Stimulated activated CD4-positive, alpha-beta T cell treated with anti-CD3 and anti-CD28 coated beads, TNF-alpha, amount 100 ng/mL, for 1 hour (primary cell): ENCODE measurements at places on chromosomes 4 and X.

GRCh38 chrX:14003876-14004425 lies 25.7 kb downstream of the GEMIN8 start:
- no peak for DNase-seq

DNA sequence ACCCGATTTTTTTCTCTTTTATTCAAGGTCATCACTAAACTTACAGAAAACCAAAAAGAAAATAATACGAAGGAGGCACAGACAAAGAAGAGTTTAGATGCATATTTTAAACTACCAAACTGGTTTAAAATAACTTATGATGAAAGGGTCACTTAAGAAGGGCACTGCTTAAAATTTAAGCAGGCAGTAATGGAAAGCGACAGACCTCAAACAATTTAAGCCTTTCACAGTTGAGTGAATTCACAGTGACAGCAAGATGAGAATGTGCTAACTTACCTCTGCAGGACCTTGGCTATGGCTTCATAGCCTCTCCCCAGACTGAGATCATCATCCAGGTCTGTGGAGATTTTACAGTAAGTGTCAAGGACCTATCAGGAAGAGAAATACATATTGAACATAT lies 112.1 kb downstream of the TTC29 start:
- DNase-seq = no peak

DNA sequence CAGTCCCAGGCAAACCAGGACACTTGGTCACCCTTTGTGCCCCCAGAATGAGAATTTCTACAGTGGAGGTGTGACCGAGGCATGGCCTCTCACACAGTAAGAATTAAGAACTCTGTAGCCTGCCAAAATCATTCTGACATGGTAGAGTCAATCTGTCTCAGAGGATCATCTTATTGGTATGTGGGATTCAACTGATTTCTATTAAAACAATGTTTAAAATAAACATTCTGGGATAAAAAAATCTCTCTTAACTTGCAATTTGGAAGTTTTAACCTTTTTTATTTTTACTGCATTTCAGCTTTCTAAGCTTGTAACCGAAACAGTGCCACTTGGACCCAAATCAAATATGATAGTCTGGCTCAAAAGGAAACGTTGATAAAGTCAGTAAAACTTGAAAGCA lies 165.4 kb upstream of the LDB2 start:
- no peak for DNase-seq

DNA sequence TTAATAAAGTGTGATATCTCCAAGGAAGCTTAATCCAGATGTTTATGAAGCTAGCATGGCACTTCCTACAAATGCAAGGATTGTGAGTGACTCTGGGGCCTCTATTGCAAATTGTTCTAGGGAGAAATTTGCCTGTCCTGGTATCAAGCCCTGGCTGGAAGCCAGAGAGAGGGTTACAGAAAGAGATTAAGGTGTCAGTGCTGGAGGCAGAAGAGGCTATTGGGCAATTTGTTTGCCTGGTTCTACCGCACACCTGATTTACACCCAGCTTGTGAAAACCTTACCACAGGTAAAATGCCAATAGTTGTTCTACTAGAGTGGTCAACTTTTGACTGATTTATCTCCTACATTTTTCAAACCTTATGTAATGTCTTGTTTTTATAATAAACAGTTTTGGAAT lies 186.7 kb upstream of the FAT1 start:
- DNase-seq = no peak

- no peak for DNase-seq
Observed at GRCh38 chrX:80173261-80173660, 158.7 kb downstream of the TBX22 start.

DNA sequence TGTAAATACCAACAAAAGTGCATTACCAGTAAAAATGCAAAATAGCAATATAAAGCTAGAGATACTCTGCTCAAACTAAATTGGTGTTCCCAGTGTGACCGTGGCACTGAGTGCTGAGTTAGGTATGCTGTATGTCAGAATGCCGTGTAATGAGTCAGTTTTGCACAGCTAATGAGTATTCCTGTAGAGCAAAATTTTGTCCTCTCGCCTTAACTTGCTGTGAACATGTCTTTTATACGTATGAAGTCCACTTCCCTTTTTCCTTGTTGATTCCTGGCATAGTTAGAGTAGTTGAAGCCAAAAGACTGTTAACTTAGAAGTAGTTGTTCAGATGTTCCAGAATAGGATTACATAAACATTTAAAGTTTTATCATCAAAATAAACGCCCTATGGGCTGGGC lies 11.5 kb downstream of the DCLK2 start:
- DNase-seq = no peak

GRCh38 chrX:135257469-135257868 lies 5.6 kb downstream of the ETDA start:
- DNase-seq = no peak

- no peak for DNase-seq
Observed at GRCh38 chr4:42074294-42074693, 78.2 kb downstream of the BEND4 start.

DNA sequence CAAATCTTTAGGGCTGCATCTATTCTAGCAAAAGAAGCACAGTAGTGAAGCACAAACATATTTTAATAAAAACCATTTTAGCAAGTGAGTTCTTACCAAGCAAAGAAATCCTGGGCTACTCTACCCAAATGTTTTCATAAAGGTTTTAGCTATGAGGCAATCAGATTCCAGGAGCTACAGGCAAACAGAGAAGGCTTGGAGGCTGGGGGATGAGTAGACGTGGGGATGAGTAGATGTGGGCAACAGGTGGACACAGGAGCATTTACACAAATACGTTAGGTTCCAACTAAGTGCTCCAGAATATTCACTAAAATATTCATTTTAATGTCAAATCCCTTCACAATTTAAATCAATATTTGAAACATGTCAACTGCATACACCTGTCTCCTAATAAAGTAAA lies 34.5 kb downstream of the ATP11C start:
- no peak for DNase-seq

- DNase-seq = no peak
Observed at GRCh38 chr4:13430834-13431568, 53.1 kb downstream of the RAB28 start.

DNA sequence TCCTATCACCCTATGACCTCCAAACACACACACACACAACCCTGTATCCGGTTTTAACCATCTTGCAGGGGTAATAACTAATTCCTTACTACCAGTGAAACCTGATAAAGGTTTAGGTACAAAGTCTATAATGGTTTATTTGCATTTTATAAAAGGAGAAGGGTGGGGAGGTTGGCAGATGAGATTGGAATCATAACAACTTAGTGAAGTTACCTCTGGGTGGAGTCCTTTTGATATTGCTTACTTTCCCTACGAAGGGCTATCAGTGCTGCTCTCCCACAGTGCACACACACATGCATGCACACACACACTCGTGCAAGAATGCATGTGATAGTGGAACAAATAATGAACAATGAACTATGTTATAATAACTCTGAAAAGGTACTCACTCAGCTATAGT lies 56.1 kb downstream of the CCSER1 start:
- no peak for DNase-seq

- no peak for DNase-seq
Observed at GRCh38 chr4:68167706-68168105, 38.0 kb upstream of the TMPRSS11F start.

DNA sequence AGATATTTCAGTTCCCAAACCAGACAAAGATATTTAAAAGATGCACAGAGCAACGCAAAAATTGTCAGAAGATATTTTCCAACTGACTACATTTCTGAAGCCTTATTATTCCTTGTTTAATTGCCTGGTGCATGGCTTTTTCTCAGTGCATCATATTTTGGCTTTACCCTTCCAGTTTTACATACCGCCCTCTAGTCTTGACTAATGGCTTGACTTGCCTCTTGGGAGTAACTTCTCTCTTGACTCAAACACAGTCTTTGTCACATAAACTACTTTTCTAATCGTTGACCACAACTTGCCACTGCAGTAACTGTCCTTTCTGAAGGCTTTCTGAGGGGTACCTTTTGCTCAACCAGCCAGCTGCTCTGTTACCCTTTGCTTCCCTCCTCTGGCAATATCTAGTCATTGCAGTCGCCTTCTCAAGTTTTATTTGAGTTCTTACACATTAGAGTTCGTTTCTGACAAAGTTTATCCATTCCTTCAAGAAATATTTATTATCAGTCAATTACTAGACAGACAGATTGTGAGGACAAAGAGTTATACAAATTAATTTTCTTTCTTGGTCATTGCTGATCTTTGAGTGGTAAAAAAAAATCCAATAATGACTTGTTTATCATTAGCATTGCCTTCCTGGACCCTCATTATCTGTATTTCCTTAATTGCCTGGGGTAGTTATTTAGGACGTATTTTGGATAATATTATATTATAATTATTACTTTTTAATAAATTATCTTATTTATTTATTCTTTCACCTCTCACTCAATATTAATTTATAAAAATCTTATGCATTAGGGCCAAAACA lies 506.9 kb upstream of the PCDH10 start:
- DNase-seq = no peak

GRCh38 chrX:66634272-66634671 lies 4.6 kb downstream of the EDA2R start:
- no peak for DNase-seq

DNA sequence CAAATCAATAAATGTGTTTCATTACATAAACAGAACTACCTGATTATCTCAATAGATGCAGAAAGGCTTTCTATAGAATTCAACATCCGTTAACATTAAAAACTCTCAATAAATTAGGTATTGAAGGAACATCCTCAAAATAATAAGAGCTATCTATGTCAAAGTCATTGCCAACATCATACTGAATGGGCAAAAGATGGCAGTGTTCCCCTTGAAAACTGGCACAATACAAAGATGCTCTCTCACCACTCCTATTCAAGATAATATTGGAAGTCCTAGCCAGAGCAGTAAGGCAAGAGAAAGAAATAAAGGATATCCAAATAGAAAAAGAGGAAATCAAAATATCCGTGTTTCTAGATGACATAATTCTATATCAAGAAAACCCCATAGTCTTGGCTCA lies 466.4 kb downstream of the MAGEE1 start:
- no peak for DNase-seq

GRCh38 chr4:129823105-129823504 lies 727.2 kb downstream of the C4orf33 start:
- DNase-seq = no peak
